Neural progenitor cell (in vitro differentiated cells): ENCODE measurements at places on chromosomes 6 and 20. TPM values are rescaled to one million over a fixed set of nuclear protein-coding genes. Genes with fewer than 3 reads are reported as not detected.

The CNR1 gene
- 0.26 and 0.34 TPM in 2 replicates for total RNA-seq

The SALL4 gene
- total RNA-seq: 219 and 274 TPM in 2 replicates

- no peak for DNase-seq
- no peak overlapping the region for H3K4me3 ChIP-seq
- H3K36me3 ChIP-seq: no peaks in the 10 kb centered on the region
- H3K27me3 ChIP-seq: no peaks in the 10 kb centered on the region
- no peaks in the 10 kb centered on the region for H3K4me1 ChIP-seq
These were observed 191.2 kb downstream of the SYNDIG1 start for GRCh38 chr20:24660651-24661050.

- H3K4me3 ChIP-seq: no peak overlapping the region
- H3K36me3 ChIP-seq: no peaks in the 10 kb centered on the region
- no peaks in the 10 kb centered on the region for H3K4me1 ChIP-seq
- H3K27me3 ChIP-seq: no peaks in the 10 kb centered on the region
These were observed 129.3 kb downstream of the KLHL32 start for GRCh38 chr6:97053643-97054411.

DNA sequence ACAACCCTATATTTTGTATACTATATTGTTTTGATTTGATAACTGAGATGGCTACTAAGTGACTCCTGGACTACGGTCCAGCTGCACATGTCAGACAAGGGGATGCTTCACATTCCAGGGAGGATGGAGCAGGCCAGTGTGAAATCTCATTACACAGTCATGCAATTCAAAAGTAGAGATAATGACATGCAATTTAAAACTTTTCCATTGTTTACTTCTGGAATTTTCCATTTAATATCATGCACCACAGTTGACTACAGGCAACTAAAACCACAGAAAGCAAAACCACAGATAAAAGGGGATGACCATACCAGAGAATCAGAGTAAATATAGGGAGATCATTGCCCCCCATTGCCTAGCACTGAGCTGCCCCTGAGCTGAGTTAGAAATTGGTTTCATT lies 366.4 kb downstream of the BTBD9 start:
- no peak overlapping the region for H3K4me3 ChIP-seq
- peaks cover 40% of the 10 kb centered on the region for H3K4me1 ChIP-seq
- H3K27me3 ChIP-seq: no peaks in the 10 kb centered on the region
- peak overlapping the region; percentile 44 for H3K27ac ChIP-seq

GRCh38 chr6:22940581-22941290 lies 371.4 kb downstream of the HDGFL1 start:
- H3K4me1 ChIP-seq: no peaks in the 10 kb centered on the region
- H3K36me3 ChIP-seq: no peaks in the 10 kb centered on the region
- DNase-seq: no peak
- no peak overlapping the region for H3K4me3 ChIP-seq
- H3K27ac ChIP-seq: no peak overlapping the region

- no peak overlapping the region for H3K27ac ChIP-seq
- no peak overlapping the region for H3K4me3 ChIP-seq
- no peaks in the 10 kb centered on the region for H3K27me3 ChIP-seq
- DNase-seq: no peak
- H3K4me1 ChIP-seq: peaks cover 4% of the 10 kb centered on the region
- no peaks in the 10 kb centered on the region for H3K36me3 ChIP-seq
These were observed 221.3 kb downstream of the DLL1 start for GRCh38 chr6:170069611-170070010.

DNA sequence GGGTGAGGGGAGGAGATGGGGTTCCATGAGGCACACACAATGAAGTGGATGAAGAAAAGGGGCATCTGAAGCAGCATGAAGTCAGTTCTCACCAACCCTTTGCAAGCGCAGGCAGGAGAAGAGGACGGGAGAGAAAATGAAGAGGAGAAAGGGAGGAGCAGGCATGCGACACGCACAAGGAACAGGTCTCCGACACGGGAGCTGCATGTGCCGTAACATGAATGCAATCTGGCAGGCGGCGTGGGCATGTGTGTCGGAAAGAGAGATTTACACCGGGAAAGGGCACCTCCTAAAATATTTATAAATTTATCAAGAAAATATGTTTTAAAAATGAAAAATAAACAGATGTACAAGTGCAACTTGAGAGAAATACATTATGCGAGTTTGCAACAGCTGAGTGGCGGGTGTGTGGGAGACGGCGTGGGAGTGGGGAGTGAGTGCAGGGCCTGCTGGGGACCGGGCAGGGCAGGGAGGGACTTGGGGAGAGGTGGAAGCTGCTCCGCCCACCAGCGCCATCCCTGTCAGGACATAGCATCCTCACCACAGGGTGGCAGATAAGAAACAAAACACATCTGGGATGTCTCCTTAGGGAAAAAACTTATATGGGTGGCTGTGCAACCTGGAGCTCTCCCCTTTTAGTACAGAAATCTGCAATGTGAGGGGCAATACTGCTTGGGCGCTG lies 40.6 kb downstream of the GJA10 start:
- no peak overlapping the region for H3K27ac ChIP-seq

GRCh38 chr6:144150710-144151657 lies 667 bp downstream of the STX11 start:
- H3K27ac ChIP-seq: no peak overlapping the region
- H3K36me3 ChIP-seq: no peaks in the 10 kb centered on the region
- peaks cover 5% of the 10 kb centered on the region for H3K4me1 ChIP-seq
- peak; percentile 68 for DNase-seq
- peak overlapping the region; percentile 70 for H3K4me3 ChIP-seq
- H3K27me3 ChIP-seq: peaks cover 74% of the 10 kb centered on the region
